Calu3 (cell line): ENCODE measurements at places on chromosomes 6 and 20. TPM values are rescaled to one million over a fixed set of nuclear protein-coding genes. Genes with fewer than 3 reads are reported as not detected.
A peak's percentile ranks its signal among the peaks of the same experiment; 100 is the strongest.

The SLC16A10 gene
- total RNA-seq, result 2.6 TPM in 2 replicates

The RGS17 gene
- 0.64 and 0.78 TPM in 2 replicates for total RNA-seq

The IL20RA gene
- 2.4 and 3.1 TPM in 2 replicates for total RNA-seq

The MAP3K5 gene
- 15.3 and 15.8 TPM in 2 replicates for total RNA-seq

The SNAI1 gene
- total RNA-seq, result 0.81 and 0.90 TPM in 2 replicates

The OPRM1 gene
- not detected in 2 replicates for total RNA-seq

The SEC23B gene
- total RNA-seq, result 22.0 and 26.3 TPM in 2 replicates

GRCh38 chr6:128251445-128252340 lies 268.7 kb downstream of the PTPRK start:
- no peak for DNase-seq
- H3K4me3 ChIP-seq, result no peak overlapping the region
- peaks cover 23% of the 10 kb centered on the region for H3K4me1 ChIP-seq
- H3K36me3 ChIP-seq, result peaks cover 10% of the 10 kb centered on the region
- H3K27me3 ChIP-seq, result no peaks in the 10 kb centered on the region

DNA sequence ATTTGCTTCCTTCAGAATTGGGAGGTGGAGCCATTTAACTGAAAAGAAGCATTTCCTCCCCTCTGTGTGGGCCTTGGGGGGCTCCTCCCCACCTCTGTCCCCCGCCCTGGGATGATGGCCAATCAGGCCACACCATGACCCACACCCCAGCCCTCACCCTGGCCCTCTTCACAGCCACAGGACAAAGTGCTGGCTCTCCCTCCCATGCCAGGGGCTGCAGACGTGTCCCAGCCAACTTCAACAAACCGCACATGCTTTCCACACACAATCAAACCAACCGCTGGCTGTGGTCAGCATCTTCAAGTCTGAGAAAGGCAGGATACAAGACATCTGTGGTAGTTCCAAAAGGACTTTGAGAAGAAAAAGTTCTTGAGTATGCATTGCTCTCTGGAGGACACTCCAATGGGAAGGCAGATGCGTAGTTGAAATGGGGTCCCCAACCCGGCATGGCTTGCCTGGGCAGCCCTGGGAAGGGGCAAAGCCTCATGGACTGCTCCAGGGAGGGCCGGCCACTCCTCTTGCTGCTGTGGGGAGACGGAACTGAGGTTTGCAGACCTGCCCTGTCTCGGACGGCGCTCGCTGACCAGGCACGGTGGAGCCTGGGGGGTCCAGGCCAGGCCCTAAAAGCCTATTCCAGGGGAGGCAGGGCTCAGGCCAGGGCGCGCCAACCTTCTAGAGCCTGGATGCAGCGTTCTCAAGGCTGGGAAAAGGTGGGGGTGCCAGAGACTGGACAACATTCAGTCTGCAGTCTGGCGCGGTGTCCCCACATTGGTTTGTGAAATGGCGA lies 12.2 kb downstream of the TTLL2 start:
- no peak overlapping the region for H3K4me3 ChIP-seq
- DNase-seq, result no peak
- no peak overlapping the region for H3K27ac ChIP-seq
- H3K36me3 ChIP-seq, result no peaks in the 10 kb centered on the region
- no peaks in the 10 kb centered on the region for H3K4me1 ChIP-seq

DNA sequence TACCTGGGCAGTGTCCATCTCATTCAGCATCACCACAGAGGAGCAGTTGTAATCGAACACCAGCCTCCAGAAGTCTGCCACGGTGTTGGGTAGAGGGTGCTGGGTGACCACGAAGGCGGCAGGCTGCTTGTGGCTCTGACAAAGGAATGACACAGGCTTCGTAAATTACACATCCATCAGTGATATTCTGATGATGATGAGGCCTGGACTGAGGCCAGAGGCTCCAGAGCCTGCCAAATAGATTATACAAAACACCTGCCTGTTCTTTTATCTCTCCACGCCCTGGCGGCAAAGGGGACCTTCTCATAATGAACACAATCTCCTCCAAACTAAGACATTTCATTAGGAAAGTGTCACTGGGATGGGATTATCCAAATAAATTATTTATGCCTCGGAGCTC lies 480.2 kb upstream of the CHD6 start:
- H3K27me3 ChIP-seq, result peaks cover 21% of the 10 kb centered on the region
- DNase-seq, result no peak
- no peaks in the 10 kb centered on the region for H3K36me3 ChIP-seq
- H3K27ac ChIP-seq, result no peak overlapping the region
- no peak overlapping the region for H3K4me3 ChIP-seq

GRCh38 chr6:141744194-141744925 lies 388.4 kb upstream of the GJE1 start:
- H3K27ac ChIP-seq, result no peak overlapping the region
- H3K36me3 ChIP-seq, result no peaks in the 10 kb centered on the region
- no peak for DNase-seq

- H3K4me3 ChIP-seq, result no peak overlapping the region
- DNase-seq, result no peak
- H3K27me3 ChIP-seq, result no peaks in the 10 kb centered on the region
- no peak overlapping the region for H3K27ac ChIP-seq
These were observed 214.4 kb downstream of the ATXN1 start for GRCh38 chr6:16546861-16547260.

- H3K36me3 ChIP-seq, result no peaks in the 10 kb centered on the region
- peak; percentile 10 for DNase-seq
- no peak overlapping the region for H3K4me3 ChIP-seq
- peaks cover 14% of the 10 kb centered on the region for H3K27me3 ChIP-seq
- H3K27ac ChIP-seq, result no peak overlapping the region
These were observed 7.9 kb upstream of the WFDC10A start for GRCh38 chr20:45621593-45621992.

GRCh38 chr20:2001119-2001518 lies 7.3 kb upstream of the PDYN start:
- no peaks in the 10 kb centered on the region for H3K4me1 ChIP-seq
- DNase-seq, result no peak
- no peak overlapping the region for H3K27ac ChIP-seq
- H3K36me3 ChIP-seq, result no peaks in the 10 kb centered on the region
- peaks cover 36% of the 10 kb centered on the region for H3K27me3 ChIP-seq

DNA sequence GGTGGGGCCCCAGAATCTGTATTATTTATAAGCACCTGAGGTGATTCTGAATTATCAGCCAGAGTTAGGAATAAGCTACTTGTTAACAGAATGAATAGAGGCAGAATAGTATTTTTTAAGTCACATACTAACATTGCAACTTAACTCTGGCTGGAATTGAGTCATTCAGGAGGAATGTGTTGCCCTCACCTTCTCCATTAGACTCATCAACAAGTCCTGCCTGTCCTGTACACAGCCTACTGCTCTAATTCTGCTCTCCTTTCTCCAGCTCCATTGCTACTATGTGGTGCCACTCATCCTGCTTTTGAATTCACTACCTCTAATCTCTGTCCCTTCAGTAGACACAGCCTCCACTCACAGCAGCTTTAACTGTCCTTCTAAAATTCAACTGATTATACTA lies 669.4 kb downstream of the DHX35 start:
- no peaks in the 10 kb centered on the region for H3K4me1 ChIP-seq
- no peak overlapping the region for H3K27ac ChIP-seq
- no peak overlapping the region for H3K4me3 ChIP-seq
- no peaks in the 10 kb centered on the region for H3K27me3 ChIP-seq
- no peaks in the 10 kb centered on the region for H3K36me3 ChIP-seq

DNA sequence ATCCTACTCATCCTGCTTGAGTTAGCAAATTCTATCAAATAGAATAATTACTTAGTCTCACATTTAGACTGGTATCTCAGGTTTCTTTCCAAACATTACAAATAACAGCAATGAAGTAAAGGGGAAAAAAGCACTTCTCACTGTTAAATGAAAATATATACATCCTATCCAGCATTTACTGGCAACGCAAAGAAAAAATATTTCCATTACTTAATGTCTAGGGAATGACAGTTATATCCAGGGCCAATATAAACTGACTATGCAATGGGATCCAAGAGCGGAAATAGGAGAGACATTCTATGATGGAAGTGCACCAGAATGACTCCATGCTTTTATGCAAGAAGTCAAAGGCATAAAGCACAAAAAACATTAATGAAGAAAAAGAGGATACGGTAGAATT lies 60.3 kb downstream of the ME1 start:
- no peaks in the 10 kb centered on the region for H3K27me3 ChIP-seq
- no peak overlapping the region for H3K4me3 ChIP-seq
- no peak overlapping the region for H3K27ac ChIP-seq
- H3K4me1 ChIP-seq, result no peaks in the 10 kb centered on the region

- H3K4me3 ChIP-seq, result no peak overlapping the region
- no peaks in the 10 kb centered on the region for H3K4me1 ChIP-seq
- no peak overlapping the region for H3K27ac ChIP-seq
- DNase-seq, result no peak
- no peaks in the 10 kb centered on the region for H3K27me3 ChIP-seq
These were observed 74.0 kb upstream of the XRN2 start for GRCh38 chr20:21229163-21229562.

DNA sequence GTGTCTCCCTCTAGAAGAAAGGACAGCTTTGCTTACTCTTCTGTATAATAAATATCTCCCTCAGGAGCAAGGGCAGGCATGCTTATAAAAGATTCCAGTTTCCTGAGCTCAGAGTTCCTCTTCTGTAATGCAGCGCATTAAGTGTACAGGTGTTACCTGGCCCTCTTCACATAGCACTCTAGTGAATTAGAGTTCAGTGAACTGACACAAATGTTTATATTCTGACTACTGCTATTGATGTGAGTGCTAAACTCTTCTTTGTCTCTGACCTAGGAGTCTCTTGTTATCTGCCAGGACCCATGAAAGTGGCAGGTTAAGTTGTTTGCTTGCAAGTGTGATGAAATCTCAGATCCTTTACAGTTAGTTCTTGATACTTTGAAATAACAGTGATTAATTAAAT lies 33.5 kb downstream of the CYB5R4 start:
- no peaks in the 10 kb centered on the region for H3K4me1 ChIP-seq
- DNase-seq, result no peak
- no peaks in the 10 kb centered on the region for H3K36me3 ChIP-seq
- H3K27ac ChIP-seq, result no peak overlapping the region
- no peak overlapping the region for H3K4me3 ChIP-seq

- H3K4me1 ChIP-seq, result no peaks in the 10 kb centered on the region
- H3K27ac ChIP-seq, result no peak overlapping the region
- H3K4me3 ChIP-seq, result no peak overlapping the region
- peaks cover 20% of the 10 kb centered on the region for H3K36me3 ChIP-seq
- H3K27me3 ChIP-seq, result no peaks in the 10 kb centered on the region
- no peak for DNase-seq
These were observed 60.8 kb downstream of the RTN4IP1 start for GRCh38 chr6:106568530-106568929.

GRCh38 chr6:108455688-108456087 lies 105.0 kb upstream of the FOXO3 start:
- no peaks in the 10 kb centered on the region for H3K27me3 ChIP-seq
- DNase-seq, result no peak
- no peaks in the 10 kb centered on the region for H3K4me1 ChIP-seq
- H3K27ac ChIP-seq, result no peak overlapping the region

DNA sequence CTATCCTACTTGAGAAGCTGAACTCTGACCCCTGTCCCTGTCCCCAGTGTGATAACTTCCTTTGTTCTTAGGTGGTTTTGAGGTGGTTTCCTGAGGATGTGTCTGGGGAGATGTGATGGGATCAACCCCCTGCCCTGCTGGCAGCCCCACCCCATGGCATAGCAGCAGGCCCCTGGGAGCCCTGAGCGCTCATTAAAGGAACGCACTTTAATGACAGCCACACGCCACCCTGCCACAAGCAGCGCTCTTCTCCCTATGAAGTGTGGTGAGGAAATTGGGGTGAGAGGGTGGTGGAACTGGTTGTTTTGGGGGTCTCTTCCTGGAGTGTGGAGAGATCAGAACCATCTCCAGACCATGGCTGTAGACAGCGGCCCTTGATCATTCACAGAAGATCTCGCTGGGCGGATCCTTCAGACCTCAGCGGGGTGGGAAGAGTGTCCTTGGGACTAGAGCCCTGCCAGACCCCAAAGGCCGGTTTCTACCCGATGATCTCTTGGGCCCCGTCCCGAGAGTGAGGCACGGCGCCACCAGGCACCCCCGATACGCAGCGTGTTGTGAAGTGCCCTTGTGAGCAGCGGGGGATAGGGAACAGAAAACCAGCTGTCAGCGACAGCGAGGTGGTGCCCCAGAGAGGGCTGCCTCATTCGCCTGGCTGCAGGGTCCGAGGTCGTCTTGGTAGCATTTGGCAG lies 45.4 kb downstream of the SYNJ2 start:
- H3K4me1 ChIP-seq, result peaks cover 38% of the 10 kb centered on the region
- H3K36me3 ChIP-seq, result peaks cover 28% of the 10 kb centered on the region
- peak overlapping the region; percentile 54 for H3K4me3 ChIP-seq
- H3K27me3 ChIP-seq, result no peaks in the 10 kb centered on the region
- H3K27ac ChIP-seq, result peak overlapping the region; percentile 97
- DNase-seq, result no peak

DNA sequence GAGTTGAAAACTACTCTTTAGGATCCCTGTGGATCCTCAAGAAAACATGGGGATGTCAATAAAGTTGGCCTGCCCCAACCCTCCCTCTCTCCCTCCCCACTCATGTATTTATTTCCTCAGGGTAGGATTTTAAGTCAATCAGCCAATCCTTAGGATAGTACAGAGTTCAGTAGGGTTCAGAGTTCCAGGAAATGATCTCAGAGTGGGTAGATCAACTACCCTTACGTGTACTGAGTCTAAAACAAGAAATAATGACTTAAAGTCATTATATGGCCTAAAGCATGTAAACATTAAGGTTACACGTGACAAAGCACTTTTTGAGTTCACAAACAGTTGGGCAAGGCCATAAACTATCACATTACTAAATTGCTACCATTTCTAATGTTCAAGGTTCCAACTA lies 47.2 kb upstream of the REV3L start:
- DNase-seq, result no peak
- no peaks in the 10 kb centered on the region for H3K36me3 ChIP-seq
- H3K27ac ChIP-seq, result no peak overlapping the region
- H3K4me1 ChIP-seq, result no peaks in the 10 kb centered on the region
- H3K27me3 ChIP-seq, result no peaks in the 10 kb centered on the region
- H3K4me3 ChIP-seq, result no peak overlapping the region

- H3K27ac ChIP-seq, result no peak overlapping the region
- no peak overlapping the region for H3K4me3 ChIP-seq
- no peak for DNase-seq
- H3K27me3 ChIP-seq, result no peaks in the 10 kb centered on the region
These were observed 29.3 kb downstream of the DNAJC5 start for GRCh38 chr20:63924241-63924640.

DNA sequence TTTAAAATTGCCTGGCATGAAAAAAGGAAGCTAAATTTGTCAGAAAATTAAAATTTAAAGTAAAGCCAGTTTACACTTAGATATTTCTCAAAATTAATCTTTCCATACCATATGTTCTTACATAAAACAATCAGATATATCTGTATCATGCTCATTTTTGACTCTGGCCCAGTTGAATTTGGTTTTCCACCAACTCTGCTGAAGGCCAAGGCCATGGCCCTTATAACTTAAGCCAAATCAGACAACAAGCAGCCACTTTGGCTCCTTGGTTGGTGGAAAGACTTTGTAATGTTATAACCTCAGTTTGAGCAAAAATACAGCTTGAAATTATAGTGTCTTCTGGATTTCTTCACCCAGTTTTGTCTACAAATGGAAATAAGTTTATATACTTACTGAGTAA lies 97.3 kb downstream of the CENPW start:
- no peaks in the 10 kb centered on the region for H3K36me3 ChIP-seq
- no peak overlapping the region for H3K27ac ChIP-seq
- no peaks in the 10 kb centered on the region for H3K27me3 ChIP-seq
- H3K4me3 ChIP-seq, result no peak overlapping the region
- DNase-seq, result no peak

GRCh38 chr6:147283460-147283859 lies 79.2 kb downstream of the STXBP5 start:
- no peak overlapping the region for H3K27ac ChIP-seq
- H3K4me3 ChIP-seq, result no peak overlapping the region
- H3K4me1 ChIP-seq, result peaks cover 10% of the 10 kb centered on the region
- H3K27me3 ChIP-seq, result no peaks in the 10 kb centered on the region
